Lower lobe of right lung (tissue), 2 donors: ENCODE measurements at places on chromosomes 3 and 15. TPM values are rescaled to one million over a fixed set of nuclear protein-coding genes. Genes with fewer than 3 reads are reported as not detected.

GRCh38 chr15:78838489-78838888, 27.2 kb upstream of the ADAMTS7 start:
- DNase-seq: no peak

GRCh38 chr15:40787991-40788390, 18.2 kb downstream of the C15orf62 start:
- peak; percentile 19 for DNase-seq

DNA sequence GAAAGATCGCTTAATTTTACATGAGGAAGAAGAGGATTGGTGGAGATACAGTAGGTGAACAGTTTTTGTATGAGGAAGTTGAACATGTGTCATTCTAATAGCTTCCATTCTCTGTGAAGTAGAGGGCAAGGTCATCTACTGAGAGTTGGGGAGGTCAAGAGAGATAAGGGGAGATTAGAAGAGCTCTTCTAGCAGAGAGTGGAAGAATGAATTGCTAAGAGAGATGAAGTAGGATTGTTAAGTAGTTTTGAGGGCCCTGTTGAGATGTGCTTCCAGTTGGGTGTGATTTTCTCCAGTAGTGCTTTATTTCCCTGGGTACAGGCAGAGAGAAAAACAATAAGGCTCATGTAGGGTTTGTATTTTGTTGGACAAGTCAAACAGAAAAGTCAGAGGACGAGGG, 5.2 kb downstream of the OPA1 start:
- no peak for DNase-seq

- no peak for DNase-seq
Observed at GRCh38 chr15:62896380-62896866, 146.1 kb upstream of the TPM1 start.

DNA sequence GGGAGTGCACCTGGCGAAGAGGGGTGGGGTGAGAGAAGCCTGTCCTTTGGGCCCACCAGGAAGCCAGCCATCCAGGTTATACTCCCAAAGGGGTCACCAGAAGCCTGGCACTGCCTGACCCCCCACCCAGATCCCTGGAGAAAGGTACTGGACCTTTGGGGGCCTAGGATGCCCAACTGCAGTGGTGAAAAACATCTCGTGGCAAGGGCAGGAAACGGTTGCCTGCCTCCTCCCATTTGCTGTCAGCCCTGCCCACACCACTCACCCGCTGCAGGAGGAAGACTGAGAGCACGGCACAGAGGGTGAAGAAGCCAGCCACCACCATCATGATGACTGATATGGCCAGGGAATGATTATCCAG, 2.2 kb upstream of the ULK3 start:
- no peak for DNase-seq

DNA sequence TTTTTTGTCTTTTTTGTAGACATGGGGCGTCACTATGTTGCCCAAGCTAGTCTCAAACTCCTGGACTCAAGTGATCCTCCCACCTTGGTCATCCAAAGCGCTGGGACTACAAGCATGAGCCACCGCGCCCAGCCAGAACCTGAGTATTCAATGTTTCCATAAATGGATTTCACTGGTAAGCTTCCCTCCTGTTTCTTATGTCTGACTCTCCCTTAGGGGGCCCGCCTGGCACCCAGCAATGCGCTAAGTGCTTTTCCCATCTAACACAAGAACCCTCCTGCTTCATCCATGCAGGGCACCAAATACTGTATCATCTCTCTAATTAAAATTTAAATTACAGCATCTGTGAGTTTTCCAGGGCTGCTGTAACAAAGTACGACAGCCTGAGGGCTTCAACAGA, 44.9 kb downstream of the KLF15 start:
- no peak for DNase-seq

DNA sequence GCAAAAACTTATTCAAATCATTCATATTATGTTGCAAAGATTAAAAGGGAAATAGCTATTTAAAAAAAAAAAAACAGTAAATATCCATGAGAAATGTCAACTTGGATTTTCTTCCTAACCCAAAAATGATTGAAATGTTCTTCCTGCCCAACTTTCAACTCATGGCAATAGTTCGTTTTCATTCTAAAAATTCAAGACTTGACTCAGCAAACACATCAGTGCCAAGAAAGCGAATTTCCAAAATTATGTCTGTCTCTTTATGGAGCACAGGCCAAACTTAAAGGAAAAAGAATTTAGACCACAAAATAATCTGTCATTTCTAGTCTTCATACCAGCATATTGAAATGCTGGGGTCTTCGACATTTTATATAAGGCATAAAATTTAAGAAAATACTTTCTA, 63.7 kb downstream of the MAGI1 start:
- no peak for DNase-seq

DNA sequence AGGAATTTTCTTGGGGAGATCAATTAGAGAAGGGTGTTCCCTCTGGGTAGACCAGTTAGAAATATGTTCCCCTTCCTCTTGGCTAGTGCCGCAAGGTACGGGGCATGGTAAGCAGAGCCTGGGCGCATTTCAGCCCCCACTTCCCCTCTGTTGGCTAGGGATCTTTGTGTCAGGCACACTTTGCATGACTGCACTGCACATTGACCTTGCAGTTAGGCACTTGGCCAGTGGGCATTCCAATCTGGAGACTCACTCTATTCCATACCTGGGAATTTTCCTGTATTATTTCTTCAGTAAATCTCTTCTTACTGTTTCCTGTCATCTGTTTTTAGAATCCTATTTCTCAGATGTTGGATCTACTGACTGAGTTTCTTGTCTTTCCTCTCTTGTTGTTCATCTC, 30.0 kb upstream of the CACNA1D start:
- DNase-seq: no peak

- no peak for DNase-seq
Observed at GRCh38 chr3:172217877-172218276, 178.5 kb downstream of the FNDC3B start.

DNA sequence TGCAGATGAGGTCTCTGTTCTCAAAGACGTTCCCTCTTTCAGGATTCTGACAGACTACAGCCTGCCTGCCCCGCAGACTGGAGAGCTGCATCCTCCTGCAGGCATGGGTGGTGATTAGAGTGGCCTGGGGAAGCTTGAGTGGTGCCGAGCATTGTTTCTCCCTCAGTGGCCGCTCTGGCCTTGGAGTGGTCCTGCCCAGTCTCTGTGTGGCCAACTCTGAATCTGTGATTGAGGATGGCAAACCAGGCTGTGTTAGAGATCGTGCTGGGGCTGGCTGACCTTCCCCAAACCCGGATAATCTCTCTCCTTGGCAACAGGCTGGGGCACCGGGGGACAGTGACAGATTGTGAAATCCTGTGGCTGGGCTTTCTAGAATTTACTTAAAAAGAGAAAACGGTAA, 11.0 kb upstream of the ADCY5 start:
- DNase-seq: no peak

DNA sequence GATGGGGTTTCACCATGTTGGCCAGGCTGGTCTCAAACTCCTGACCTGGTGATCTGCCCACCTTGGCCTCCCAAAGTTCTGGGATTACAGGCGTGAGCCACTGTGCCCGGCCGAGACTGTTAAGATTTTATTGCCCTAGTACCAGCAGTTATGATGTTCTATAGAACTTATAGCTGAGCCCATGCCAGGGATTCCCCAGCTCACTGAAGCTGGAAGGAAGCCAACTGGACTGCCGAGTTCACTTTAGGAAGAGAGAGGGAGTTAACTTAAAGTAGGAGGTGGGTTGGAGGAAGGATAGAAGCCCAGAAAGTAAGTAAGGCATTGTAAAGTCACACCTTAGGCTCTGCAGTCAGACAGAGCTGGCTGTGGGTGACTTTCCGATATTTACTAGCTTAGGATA, 101.1 kb upstream of the BOC start:
- no peak for DNase-seq

DNA sequence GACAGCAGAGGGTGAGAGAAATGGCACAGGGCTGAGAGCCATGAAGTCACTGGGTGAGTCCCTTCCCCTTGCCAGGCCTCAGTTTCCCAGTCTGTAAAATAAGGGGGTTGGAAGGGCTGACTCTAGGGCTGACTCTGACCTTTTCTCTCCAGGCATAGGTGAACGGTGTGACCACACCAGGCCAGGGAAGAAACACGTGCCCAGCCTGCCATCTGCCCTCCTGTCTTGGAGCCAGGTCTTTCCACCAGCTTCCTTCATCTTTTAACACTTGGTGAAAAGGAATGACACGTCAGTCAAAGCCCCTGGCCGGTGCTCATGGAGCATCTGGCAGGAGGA, 74.4 kb downstream of the CPN2 start:
- no peak for DNase-seq

- peak; percentile 33 for DNase-seq
Observed at GRCh38 chr15:99113547-99114271, 8.8 kb downstream of the SYNM start.

DNA sequence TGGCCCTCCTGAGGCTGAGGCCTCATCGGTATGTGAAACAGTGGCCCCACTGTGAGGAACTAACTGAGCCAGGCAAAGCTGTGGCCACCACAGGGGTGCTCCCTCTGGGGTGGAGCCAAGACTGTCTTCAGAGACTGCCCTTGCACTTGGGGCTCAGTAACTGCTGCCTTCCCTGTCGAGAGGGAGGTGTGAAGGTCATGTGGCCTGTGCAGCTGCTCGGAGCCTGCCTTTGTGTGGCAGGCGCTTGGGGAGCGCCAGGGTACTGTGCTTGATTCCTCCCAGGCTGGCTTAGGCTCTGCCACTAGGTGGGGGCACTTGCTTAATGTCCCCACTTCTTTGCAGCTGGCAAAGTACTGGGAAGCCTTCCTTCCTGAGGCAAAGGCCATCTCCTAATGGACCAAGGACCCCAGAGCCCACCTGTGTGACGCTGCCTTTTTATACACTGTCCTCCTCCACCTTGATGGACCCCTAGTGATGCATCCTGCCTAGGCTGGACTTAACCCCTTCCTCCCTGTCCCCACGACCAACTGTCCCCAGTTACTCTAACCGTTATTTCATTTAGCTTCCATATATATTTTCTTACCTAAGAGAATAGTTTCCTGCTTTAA, 14.2 kb upstream of the SNX22 start:
- DNase-seq: no peak

- no peak for DNase-seq
Observed at GRCh38 chr3:121436074-121436473, 109.7 kb downstream of the POLQ start.

GRCh38 chr3:111972891-111973290, 5.9 kb upstream of the ABHD10 start:
- no peak for DNase-seq

Gene GATM
- total RNA-seq: 7.2 TPM

Gene SLC35G2
- 5.7 TPM for total RNA-seq

Gene NTRK3
- total RNA-seq: 3.5 TPM

Gene CD86
- total RNA-seq: 29.5 TPM
